ENCODE measurements at places on chromosomes 7 and 10.
A peak's percentile ranks its signal among the peaks of the same experiment; 100 is the strongest.

- no peak for DNase-seq
Observed at GRCh38 chr7:131152766-131153165, 174.9 kb upstream of the MKLN1 start.

DNA sequence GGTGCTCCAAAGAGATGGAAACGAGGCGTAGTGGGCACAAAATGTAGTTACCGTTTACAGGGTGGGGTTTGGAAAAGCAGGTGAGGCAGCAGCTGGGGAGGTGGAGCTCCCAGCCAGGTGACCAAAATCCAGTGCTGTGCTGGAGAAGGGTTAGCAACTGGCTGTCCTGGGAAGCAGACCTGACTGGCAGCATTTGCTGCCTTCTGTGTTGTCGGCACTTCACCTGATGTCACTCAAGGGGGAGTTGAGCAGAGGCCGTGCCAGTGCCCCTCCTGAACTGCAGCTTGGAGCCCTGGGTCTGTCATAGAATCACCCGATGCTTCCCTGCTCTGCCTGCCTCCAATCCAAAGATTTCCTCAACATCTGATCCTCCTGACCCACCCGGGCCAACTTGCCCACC lies 12.8 kb downstream of the GCK start:
- no peak for DNase-seq

GRCh38 chr10:132476146-132477065 lies 61.2 kb upstream of the INPP5A start:
- DNase-seq = no peak

- no peak for DNase-seq
Observed at GRCh38 chr7:107286751-107287621, 118.2 kb downstream of the HBP1 start.

GRCh38 chr7:158366346-158366745 lies 221.3 kb downstream of the PTPRN2 start:
- DNase-seq = no peak

GRCh38 chr7:129800901-129801300 lies 151.9 kb downstream of the UBE2H start:
- DNase-seq = no peak

- DNase-seq = no peak
Observed at GRCh38 chr10:44960482-44961229, 1.1 kb downstream of the RASSF4 start.

GRCh38 chr10:88392222-88392621 lies 190.9 kb downstream of the RNLS start:
- DNase-seq = no peak

DNA sequence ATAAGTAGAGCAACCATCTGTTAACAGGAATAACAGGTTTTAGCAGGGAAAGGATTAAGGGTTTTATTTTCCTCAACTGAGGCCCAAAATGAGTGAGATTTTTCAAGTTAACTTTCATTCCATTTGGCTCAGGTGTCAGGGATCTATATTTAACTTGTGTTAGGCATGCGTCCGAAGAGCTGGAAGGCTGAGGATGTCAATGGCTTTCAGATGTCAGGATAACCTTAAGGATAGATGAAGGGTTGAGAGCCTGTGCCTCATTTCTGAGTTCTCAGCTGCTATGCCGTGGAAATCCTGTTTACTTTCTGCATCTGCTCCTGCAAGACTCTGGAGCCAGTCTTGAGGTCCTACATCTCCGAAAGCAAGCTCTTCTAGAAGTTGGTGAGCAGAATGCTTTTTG lies 36.4 kb upstream of the CD36 start:
- no peak for DNase-seq

DNA sequence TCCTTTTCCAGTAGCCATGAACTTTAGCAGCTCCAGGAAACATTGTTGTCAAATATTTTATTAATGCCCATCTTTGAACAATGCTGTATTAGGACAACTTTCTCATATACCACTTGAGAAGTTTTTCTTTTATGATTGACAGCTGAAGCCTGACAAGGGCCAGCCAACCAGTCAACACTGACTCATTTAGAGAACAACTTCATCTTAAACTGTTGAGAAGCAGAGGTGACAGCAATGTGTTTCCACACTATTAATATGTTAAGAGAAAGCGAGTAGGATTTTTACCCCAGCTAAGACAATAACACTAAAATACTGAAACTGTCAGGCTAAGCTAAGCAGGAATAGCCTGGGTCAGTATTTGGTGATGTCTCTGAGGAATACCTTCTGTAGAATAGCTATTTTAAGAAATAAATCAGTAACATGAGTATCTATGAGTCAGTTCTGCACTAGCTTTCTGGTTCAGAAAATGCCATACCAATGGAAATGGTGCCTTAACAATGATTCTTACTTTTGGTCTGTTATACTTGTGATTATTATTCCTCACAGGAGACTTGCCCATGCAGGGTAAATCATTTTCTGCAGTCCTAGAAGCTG lies 168.8 kb upstream of the POT1 start:
- no peak for DNase-seq

DNA sequence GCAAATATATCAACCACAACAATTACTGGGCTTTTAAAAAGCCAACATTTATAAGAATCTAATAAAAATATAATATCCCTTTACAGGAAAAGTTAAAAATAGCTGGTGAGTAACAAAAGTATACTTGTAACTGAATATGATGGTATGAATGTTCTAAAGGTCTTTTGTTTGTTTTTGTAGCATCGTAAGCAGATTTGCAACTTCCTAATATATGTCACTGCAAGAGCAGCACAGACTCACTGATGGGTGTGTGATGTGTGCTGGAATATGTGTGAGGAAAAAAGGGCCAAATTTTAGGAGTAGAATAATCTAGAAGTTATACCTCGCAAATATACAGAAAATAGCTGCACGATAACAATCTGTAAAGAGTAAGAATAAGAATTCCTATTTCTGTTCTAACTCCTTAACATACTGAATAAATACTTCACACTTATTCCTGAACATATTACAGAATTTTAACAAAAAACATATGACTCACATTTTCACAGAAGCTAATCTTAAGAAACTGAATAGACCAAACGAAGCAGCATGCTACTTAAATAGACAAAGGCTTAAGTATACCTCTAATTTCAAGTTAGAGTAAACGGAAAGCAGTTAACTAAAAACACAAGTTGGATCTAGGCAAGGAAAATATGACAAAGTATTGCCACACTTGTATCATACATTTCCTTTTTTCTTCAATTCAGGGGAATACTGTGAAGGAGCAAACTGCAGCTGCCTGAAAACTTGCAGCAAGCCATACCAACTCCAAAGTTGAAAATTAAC lies 9.6 kb downstream of the ETV1 start:
- DNase-seq = no peak

GRCh38 chr10:27714349-27714748 lies 31.3 kb downstream of the MKX start:
- no peak for DNase-seq

GRCh38 chr7:25643770-25644394 lies 415.6 kb upstream of the NPVF start:
- DNase-seq = no peak

DNA sequence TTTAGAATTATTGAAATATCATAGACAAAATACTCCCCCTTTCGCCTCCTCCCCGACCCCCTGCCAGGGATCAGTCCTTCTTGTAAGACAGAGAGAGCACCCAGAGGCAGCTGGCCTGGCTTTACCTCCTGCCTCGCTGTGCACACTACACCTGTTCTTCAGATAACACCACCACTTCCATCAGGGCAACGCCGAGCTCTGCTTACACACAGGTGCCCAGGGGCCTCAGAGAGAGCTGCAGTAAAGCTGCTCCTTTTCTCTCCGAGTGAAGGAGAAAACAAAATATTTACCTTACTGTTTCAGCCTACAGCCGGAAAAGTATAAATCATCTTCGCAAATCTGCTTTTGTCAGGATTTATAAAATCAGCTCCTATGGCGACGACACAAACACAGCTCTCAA lies 80.7 kb downstream of the HIPK2 start:
- no peak for DNase-seq

DNA sequence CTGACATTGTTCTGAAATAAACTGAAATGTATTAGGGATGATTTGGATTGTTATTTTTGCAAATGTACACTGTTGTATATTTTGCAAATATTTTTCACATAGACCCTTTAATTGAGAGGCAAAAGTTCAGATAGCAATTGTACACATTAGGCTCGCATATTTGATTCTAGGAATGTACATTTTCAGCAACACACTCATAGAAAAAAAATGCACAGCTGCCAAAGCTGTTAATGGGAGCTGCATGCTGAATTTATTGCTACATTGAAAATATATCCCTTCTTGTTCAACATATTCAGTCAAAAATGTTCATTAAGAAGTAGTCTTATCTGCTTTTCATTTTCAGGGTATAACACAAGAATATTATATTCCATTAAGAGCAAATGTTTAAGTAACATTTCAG lies 512.9 kb downstream of the ATRNL1 start:
- DNase-seq = no peak

GRCh38 chr7:155874411-155874810 lies 62.1 kb upstream of the SHH start:
- DNase-seq = no peak

DNA sequence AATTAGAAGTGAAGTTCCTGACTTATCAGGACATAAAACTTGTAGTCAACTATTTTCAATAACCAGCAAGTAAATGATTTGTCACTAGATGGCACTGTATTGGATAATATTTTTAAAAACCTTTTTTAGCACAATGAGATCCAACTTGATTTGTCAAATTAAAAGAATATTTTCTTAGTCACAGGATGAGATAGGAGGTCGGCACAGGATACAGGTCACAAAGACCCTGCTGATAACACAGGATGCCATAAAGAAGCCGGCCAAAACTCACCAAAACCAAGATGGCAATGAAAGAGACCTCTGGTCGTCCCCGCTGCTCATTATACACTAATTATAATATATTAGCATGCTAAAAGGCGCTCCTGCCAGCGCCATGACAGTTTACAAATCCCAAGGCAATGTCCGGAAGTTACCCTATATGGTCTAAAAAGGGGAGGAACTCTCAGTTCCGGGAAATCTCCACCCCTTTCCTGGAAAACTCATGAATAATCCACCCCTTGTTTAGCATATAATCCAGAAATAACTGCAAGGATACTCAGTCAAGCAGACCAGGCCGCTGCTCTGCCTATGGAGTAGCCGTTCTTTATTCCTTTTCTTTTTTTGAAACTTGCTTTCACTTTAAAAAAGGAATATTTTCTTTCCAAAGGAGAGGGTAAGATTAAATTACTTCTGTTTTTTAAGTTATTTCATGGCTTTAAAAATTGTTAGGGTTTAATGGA lies 255.7 kb upstream of the MKLN1 start:
- DNase-seq = no peak

DNA sequence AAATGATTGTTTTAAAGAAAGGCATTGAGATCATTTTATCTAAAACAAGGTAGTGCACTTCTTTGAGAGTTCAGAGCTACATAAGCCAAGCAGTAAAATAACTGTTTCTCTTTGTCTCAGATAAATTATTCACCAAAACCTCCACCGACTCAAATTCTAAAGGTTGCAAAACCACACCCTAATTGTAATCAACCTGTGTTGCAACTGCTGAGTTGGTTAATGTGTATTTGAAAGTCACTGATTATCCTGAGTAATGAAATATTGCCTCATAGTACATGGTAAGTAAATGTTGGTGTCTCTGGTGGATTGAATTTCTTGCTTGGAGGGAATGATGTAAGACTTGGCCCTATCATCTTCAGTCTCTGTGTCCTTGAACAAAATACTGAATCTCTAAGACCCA lies 35.9 kb upstream of the CYP2C9 start:
- no peak for DNase-seq

GRCh38 chr7:112160130-112160770 lies 45.9 kb downstream of the DOCK4 start:
- no peak for DNase-seq

DNA sequence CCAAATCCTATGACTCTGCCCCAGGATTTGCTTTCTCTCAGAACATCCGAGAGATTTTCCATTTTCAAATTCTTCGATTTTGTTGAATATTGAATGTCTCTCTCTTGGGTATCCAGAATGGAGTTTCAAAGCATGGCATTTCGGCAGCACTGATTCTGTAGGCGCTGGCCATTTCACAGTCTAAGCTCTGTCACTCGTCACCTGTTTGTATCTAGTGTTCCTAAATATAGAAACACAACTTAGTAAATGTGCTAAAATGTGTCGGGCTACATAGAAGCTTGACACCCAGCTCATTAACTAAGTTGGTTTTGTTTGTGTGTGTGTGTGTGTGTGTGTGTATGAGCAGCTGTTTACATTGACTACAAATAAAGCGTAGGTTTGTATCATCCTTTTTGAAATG lies 173.5 kb upstream of the FZD1 start:
- no peak for DNase-seq

GRCh38 chr10:122992031-122992585 lies 11.9 kb downstream of the PSTK start:
- no peak for DNase-seq

GRCh38 chr10:57952741-57953140 lies 315.0 kb downstream of the IPMK start:
- no peak for DNase-seq

GRCh38 chr7:7830122-7830878 lies 111.9 kb upstream of the RPA3 start:
- no peak for DNase-seq

- peak; percentile 10 for DNase-seq
Observed at GRCh38 chr7:31373337-31374289, 33.1 kb upstream of the NEUROD6 start.

- no peak for DNase-seq
Observed at GRCh38 chr10:6062101-6062771, at the start of gene IL2RA. TSS of gene IL2RA (minus strand) at chr10:6062367. CDS start at chr10:6062151, 216 bp downstream.

DNA sequence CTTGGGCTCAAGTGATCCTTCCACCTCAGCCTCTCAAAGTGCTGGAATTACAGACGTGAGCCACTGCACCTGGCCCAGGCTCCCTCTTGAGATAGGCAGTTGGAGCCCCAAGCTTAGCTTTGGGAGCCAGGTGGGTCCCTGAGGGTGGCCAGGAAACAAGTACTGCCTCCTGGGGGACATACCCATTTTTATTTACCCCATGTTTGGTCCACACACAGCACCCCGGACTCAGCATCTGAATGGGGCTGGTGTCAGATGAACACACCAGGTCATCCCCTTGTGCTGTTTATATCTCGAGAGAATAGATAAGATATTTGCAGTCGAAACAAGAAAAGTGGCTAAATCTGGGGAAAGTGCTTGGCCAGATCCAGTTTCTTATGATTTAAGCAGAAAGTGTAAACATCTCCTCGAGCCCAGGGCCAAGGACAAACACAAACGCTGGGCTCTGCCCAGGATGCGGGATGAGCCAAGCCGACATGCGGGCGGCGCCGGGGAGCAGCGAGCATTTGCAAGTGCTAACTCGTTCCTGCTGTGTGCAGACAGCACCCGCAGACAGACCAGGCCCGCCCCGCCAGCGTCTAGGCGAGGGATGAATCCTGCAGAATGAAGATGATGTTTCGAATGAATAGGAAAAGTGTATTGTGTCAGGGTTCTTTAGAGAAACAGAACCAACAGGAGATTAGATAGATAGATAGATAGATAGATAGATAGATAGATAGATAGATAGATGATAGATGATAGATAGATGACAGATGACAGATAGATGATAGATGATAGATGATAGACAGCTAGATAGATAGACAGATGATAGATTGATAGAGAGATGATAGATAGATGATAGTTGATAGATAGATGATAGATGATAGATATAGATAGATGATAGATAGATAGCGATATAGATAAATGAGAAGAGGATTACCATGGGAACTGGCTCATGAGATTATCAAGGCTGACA lies 44.4 kb upstream of the OCM2 start:
- DNase-seq = no peak
